CD4-positive, alpha-beta T cell treated with Interleukin-1 beta for 1 hour (primary cell): ENCODE measurements at places on chromosomes 7 and 10.
A peak's percentile ranks its signal among the peaks of the same experiment; 100 is the strongest.

GRCh38 chr7:131359136-131359776 lies 31.6 kb downstream of the MKLN1 start:
- no peak for DNase-seq

- no peak for DNase-seq
These were observed 795.2 kb downstream of the REEP3 start for GRCh38 chr10:64316416-64316815.

DNA sequence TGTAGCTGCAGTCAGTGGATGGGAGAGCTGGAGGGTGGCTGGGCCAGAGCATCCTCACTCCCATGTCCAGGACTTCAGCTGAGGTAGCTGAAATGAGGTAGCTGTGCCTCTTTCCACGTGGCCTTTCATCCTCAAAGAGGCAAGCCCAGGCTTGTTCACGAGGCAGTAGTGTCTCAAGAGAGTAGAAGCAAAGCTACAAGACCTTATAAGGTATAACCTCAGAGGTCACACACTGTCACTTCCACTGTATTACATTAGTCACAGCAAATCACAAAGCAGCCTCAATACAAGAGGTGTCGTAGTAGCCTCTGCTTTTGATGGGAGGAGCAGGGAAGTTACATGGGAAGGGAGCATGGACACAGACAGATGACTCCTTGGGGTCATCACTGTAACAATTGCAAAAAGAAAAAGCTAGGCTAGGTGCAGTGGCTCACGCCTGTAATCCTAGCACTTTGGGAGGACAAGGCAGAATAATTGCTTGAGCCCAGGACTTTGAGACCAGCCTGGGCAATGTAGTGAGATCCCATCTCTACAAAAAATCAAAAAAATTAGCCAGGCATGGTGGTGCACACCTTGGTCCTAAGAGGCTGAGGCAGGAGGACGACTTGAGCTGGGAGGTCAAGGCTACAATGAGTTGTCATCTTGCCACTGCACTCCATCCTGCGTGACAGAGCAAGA lies 97.5 kb downstream of the SKIDA1 start:
- no peak for DNase-seq

DNA sequence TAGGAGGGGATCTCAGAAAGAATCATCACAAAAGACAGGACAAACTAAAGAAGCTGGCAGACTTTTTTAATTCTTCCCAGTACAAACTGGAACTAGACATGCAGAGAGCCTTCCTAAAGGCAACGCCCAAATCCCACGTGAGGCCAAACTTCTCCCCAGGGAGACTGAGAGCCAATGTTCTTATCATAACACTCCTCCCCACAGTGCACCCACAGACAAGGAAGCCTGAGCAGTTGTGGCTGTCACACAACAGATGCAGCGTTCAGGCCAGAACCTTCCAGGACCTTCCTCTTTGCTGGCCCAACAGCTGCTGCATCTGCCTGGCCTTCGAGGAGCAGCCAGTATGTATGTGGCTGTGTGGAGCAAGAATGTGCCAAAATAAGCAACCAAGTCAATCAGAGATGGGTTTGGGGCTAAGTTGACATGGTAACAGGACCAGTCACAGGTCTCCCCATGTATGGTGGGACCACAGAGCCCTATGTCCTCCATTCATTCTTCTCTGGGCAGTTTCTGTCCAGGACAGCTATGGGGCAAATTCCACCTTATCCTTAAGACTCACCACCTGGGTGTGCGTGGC lies 34.9 kb downstream of the SRPK2 start:
- DNase-seq = peak; percentile 51

DNA sequence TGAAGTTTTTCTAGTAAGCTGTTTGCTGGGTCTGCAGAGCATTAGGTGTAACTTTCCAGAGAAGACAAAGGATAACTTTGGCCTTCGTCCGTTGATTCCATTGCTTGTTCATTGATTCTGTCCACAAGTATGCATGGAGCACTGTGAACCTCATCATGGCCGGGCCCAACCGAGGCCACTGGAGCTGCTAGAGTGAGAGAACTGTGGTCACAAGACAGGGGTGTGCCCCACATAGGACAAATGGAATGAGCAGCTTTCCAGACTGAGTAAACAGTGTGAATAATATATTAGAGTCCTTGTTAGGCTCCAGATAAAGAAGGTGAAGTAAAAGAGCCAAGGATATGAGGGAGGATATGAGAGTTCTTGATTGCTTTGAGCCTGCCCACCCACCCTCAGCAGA lies 24.9 kb downstream of the MBL2 start:
- no peak for DNase-seq

DNA sequence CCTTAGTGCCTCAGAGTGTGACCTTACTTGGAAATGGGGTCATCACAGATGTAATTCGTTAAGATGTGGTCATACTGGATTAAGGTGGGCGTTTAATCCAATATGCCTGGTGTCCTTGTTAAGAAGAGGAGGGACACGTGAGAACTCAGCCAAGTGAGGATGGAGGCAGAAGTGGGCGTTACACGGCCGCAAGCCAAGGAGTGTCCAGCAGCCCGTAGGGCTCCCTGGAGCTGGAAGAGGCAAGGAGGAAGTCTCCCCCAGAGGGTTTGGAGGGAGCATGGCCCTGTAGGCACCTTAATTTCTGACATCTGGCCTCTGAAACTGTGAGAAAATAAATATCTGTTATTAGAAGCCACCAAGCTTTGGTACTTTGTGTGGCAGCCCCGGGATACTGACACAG lies 21.3 kb downstream of the DOCK1 start:
- DNase-seq = no peak
